Activated CD8-positive, alpha-beta T cell treated with anti-CD3 and anti-CD28 coated beads for 36 hours (primary cell): ENCODE measurements at places on chromosomes 2 and 18. TPM values are rescaled to one million over a fixed set of nuclear protein-coding genes. Genes with fewer than 3 reads are reported as not detected.

DNA sequence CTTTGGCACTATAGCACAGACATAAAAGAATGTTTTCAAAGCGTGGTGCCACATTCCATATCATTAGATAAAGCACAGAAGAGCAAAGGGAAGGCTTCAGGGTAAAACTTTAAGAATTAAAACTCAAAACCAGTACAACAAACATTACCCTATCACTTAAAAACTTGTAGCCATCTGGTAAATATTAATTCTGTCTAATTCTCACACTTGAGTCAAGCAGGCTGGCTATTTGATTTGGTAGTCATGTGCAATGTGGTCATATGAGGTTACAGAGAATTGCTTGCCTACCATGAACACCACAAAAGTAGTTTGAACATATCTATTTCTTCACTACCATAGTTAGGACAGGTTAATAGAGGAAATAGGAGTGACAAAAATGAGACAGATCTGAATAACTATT lies 244.9 kb downstream of the IRS1 start:
- no peak overlapping the region for H3K27ac ChIP-seq
- peaks cover 13% of the 10 kb centered on the region for H3K27me3 ChIP-seq
- H3K4me3 ChIP-seq = no peak overlapping the region
- H3K4me1 ChIP-seq = no peaks in the 10 kb centered on the region
- H3K36me3 ChIP-seq = no peaks in the 10 kb centered on the region
- DNase-seq = no peak

IL37 gene
- not detected for total RNA-seq

GRCh38 chr2:176612736-176613135 lies 343.5 kb downstream of the MTX2 start:
- no peak overlapping the region for H3K27ac ChIP-seq
- no peak for DNase-seq
- H3K4me1 ChIP-seq = no peaks in the 10 kb centered on the region
- H3K27me3 ChIP-seq = peaks cover 26% of the 10 kb centered on the region

TGFA gene
- 0.25 TPM for total RNA-seq

DNA sequence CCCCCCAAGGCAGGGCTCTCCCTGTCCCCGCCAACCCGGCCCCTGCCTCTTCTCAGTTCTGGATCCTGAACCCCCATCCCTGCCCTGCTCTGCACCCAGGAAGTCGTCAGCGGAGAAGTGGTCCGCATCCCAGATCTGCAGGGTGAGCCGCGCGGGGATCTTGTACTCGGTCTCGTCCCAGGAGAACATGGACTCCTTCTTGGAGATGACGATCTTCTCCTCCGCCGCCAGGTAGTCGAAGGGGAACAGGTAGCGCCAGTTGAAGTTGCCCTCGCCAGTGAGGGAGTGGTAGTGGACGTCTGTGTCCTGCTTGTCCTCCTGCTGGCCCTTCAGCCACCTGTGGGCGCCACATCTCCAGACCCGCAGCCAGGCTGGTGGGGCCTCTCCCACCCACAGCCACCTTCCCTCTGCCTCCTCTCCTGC lies 16.3 kb downstream of the OTOF start:
- no peaks in the 10 kb centered on the region for H3K36me3 ChIP-seq
- H3K27ac ChIP-seq = no peak overlapping the region
- H3K4me3 ChIP-seq = no peak overlapping the region
- no peaks in the 10 kb centered on the region for H3K4me1 ChIP-seq
- no peak for DNase-seq

DNA sequence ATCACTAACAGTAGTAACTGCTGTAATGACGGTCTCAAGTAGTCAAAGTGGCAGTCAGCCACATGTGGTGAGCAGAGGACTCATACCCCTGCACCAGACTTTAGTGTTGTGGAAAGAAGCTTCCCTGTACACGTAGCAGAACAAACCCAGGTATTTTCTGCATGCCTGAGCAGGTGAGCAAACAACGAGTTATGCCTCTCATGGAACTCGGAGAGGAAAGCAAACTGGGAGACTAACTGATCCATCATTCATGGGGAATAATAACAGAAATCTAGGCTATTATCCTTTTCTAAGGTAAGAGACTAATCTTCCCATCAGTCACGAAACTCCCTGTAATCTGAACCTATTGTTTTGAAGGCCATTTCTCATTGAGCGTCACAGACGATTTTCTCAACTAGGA lies 1495.2 kb upstream of the NXPH2 start:
- no peak overlapping the region for H3K27ac ChIP-seq
- no peaks in the 10 kb centered on the region for H3K4me1 ChIP-seq
- no peak overlapping the region for H3K4me3 ChIP-seq
- no peaks in the 10 kb centered on the region for H3K36me3 ChIP-seq
- DNase-seq = no peak
- no peaks in the 10 kb centered on the region for H3K27me3 ChIP-seq

DNA sequence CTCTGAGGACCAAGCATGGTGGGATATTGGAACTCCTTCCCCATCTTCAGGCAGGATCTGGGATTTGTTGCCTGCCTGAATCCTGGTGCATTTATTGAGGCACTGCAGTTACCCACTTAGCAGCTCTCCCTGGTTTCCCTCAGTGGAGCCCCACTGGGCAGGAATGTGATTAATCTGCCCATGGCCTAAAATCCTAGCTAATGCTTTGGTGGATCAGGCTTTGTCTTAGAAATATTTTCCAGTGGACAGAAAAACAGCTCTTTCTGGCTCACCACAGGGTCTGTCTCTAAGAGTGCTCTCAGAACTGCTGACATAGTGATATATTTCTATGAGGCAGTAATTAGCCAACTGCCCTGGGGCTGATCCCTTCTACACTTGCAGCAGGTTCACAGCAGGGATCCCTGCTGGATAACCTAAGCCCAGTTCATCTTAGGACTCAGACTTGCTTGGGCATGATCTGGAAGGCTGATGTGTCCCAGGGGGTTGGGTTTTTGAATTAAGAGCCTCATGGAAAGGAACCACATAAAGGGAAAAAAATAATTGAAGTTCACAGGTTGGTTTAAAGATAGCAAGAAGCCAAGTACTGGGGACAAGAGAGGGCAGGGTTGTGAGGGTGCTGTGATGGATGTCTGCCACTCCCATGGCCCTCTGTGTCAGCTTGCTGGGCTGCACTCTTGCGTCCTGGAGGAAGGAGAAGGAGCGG lies 44.3 kb upstream of the ZDBF2 start:
- peaks cover 6% of the 10 kb centered on the region for H3K27me3 ChIP-seq
- H3K4me1 ChIP-seq = no peaks in the 10 kb centered on the region
- no peak overlapping the region for H3K27ac ChIP-seq
- no peak for DNase-seq
- no peaks in the 10 kb centered on the region for H3K36me3 ChIP-seq
- H3K4me3 ChIP-seq = no peak overlapping the region

- H3K36me3 ChIP-seq = peaks cover 2% of the 10 kb centered on the region
- no peak overlapping the region for H3K27ac ChIP-seq
Observed at GRCh38 chr2:3125001-3125760, 252.4 kb downstream of the EIPR1 start.

DNA sequence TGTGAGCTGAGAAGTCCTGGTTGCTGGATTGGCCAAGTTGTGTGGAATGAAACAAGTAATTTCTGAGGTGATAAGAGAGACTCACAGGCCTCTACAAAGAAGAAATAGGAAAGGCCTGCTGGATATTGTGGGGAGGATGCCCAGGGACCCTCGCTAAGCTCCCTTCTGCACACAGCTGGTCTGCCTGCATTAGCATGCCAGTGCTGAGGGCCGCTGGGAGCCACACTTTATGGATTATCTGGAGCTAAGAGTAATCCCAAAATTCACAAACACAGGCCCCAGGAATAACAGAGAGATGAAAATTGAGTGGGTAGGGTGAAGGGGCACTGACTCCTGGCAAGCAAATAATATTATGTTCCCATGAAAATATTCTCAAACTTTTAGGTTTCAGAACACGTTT lies 114.9 kb upstream of the SIX3 start:
- H3K4me1 ChIP-seq = no peaks in the 10 kb centered on the region
- no peak for DNase-seq
- no peaks in the 10 kb centered on the region for H3K27me3 ChIP-seq
- no peak overlapping the region for H3K4me3 ChIP-seq
- H3K27ac ChIP-seq = no peak overlapping the region

TMEM237 gene
- total RNA-seq = 14.3 TPM

- H3K36me3 ChIP-seq = no peaks in the 10 kb centered on the region
- H3K4me1 ChIP-seq = peaks cover 10% of the 10 kb centered on the region
- H3K27ac ChIP-seq = no peak overlapping the region
Observed at GRCh38 chr18:73684647-73685046, 463.0 kb downstream of the FBXO15 start.

SNRPD1 gene
- 148 TPM for total RNA-seq

ICA1L gene
- 8.0 TPM for total RNA-seq

DNA sequence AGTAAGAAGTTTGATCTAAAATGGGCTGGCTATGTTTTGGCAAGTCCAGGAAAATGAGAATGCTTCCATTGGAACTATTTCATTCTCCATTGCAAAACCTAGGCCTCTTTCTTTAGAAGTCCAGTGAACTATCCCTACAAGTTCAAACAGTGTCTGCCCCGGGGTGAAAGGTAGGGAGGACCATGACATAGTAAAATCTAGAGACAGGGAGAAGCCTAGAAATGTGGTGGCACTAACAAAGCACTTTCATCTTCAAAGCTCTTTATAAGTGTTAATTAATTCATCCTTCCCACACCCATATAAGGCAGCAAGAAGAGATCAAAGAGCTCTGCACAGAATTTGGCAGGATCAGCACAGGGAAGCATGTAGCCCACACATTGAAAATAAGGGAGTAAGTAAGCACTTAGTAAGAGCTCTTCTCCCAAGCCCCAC lies 214.5 kb downstream of the IRS1 start:
- no peak overlapping the region for H3K27ac ChIP-seq
- no peaks in the 10 kb centered on the region for H3K4me1 ChIP-seq
- H3K27me3 ChIP-seq = peaks cover 29% of the 10 kb centered on the region
- no peak for DNase-seq

HAUS1 gene
- 57.9 TPM for total RNA-seq

DNA sequence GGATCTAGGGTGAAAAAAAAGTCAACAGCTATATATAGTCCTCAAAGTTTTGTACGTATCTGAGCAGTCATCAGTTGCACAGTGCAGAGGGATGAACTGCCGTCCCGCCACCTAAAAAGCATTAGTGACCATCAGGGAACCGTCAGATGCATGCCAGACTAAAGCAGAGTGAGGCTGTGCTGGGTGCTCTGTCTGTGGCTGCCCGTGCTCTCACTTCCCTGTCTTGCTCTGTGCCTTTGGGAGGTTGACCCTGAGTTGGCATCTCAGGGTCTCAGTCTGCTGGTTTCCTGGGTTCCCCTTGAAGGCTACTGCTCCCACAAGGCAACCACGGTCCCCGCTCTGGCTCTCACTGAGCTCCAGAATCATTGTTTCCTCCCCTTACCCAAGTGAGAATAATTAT lies 11.1 kb downstream of the CLUL1 start:
- H3K27me3 ChIP-seq = no peaks in the 10 kb centered on the region
- no peaks in the 10 kb centered on the region for H3K4me1 ChIP-seq
- no peak overlapping the region for H3K4me3 ChIP-seq

GRCh38 chr18:69387186-69387585 lies 13.5 kb upstream of the DOK6 start:
- no peak overlapping the region for H3K27ac ChIP-seq
- H3K4me3 ChIP-seq = no peak overlapping the region
- H3K4me1 ChIP-seq = no peaks in the 10 kb centered on the region

- no peak overlapping the region for H3K4me3 ChIP-seq
- peaks cover 7% of the 10 kb centered on the region for H3K27me3 ChIP-seq
- no peak overlapping the region for H3K27ac ChIP-seq
- H3K4me1 ChIP-seq = no peaks in the 10 kb centered on the region
- no peaks in the 10 kb centered on the region for H3K36me3 ChIP-seq
Observed at GRCh38 chr2:100365434-100365833, 43.1 kb upstream of the LONRF2 start.

DNA sequence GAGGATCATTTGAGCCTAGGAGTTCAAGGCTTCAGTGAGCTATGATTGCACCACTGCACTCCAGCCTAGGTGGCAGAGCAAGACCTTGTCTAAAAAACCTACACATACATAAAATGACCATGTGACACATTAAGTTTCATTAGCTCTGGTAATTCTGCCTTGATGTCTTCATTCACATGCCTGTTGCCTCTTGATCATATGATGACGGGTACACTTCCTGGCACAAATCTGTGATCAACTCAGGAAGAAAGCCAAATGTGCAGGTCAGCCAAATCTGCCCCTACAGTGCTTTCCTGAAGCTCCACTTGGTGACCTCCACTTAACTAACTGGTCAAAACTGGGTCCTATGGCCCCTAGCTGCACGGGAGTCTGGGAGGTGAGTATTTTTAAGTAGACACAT lies 54.4 kb upstream of the B3GNT7 start:
- no peak overlapping the region for H3K4me3 ChIP-seq
- H3K27ac ChIP-seq = no peak overlapping the region
- no peaks in the 10 kb centered on the region for H3K27me3 ChIP-seq
- no peaks in the 10 kb centered on the region for H3K4me1 ChIP-seq
- no peaks in the 10 kb centered on the region for H3K36me3 ChIP-seq
- DNase-seq = no peak

KCNG2 gene
- not detected for total RNA-seq

- H3K4me3 ChIP-seq = no peak overlapping the region
- no peak overlapping the region for H3K27ac ChIP-seq
- H3K4me1 ChIP-seq = no peaks in the 10 kb centered on the region
- H3K27me3 ChIP-seq = peaks cover 10% of the 10 kb centered on the region
- peak; percentile 14 for DNase-seq
Observed at GRCh38 chr18:51537487-51537886, 340.0 kb upstream of the MEX3C start.

- H3K4me1 ChIP-seq = no peaks in the 10 kb centered on the region
- no peak for DNase-seq
- no peaks in the 10 kb centered on the region for H3K36me3 ChIP-seq
- no peak overlapping the region for H3K27ac ChIP-seq
- H3K27me3 ChIP-seq = no peaks in the 10 kb centered on the region
Observed at GRCh38 chr18:65942104-65942503, 191.3 kb downstream of the CDH7 start.

- peaks cover 42% of the 10 kb centered on the region for H3K4me1 ChIP-seq
- peaks cover 46% of the 10 kb centered on the region for H3K36me3 ChIP-seq
- DNase-seq = no peak
Observed at GRCh38 chr2:156322686-156323231, 9.8 kb downstream of the NR4A2 start.

- H3K4me1 ChIP-seq = peaks cover 92% of the 10 kb centered on the region
- H3K27ac ChIP-seq = peak overlapping the region; percentile 88
- H3K27me3 ChIP-seq = no peaks in the 10 kb centered on the region
- peak; percentile 84 for DNase-seq
- H3K36me3 ChIP-seq = peaks cover 19% of the 10 kb centered on the region
- H3K4me3 ChIP-seq = no peak overlapping the region
Observed at GRCh38 chr2:98468621-98469236, 24.1 kb downstream of the INPP4A start.

GRCh38 chr2:143696651-143697050 lies 567.4 kb downstream of the ARHGAP15 start:
- H3K36me3 ChIP-seq = peaks cover 11% of the 10 kb centered on the region
- H3K27ac ChIP-seq = no peak overlapping the region
- H3K4me3 ChIP-seq = no peak overlapping the region
- DNase-seq = no peak
- no peaks in the 10 kb centered on the region for H3K27me3 ChIP-seq
- H3K4me1 ChIP-seq = peaks cover 52% of the 10 kb centered on the region
